ELF-1 (cell line): ENCODE measurements at places on chromosomes 5 and 9.
A peak's percentile ranks its signal among the peaks of the same experiment; 100 is the strongest.

DNA sequence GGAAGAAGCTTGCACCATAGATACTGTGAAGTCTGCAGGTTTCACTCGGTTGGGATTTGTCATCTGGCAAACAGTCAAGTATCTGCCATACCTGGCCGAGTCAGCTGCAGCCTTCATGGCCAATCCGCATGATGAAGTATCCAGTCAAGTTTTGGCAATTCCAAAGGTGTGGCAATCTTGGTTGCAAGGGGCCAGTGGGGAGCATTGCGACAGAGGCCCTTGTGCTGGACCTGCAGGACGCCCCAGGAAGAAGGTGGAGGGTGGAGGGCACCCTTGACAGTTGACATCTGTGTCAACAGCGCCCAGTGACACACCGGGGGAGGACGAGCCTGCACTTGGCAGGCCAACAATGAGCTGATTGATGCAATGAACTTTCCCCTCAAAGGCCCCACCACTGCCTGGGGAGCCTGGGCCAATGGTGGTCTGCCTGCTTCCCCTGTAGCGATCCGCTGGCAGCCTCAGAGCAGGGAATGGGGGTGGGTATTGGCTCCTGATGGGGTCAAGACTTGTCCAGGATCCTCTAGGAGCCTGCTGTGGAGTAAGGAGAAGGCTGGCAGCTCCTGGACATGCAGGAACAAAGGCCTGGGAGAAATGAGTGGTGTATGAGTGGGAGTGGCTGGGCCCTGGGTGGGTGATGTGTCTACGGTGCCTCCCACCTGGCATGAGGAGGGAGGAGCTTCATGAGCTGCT, 122.8 kb upstream of the PITX1 start:
- DNase-seq = no peak

DNA sequence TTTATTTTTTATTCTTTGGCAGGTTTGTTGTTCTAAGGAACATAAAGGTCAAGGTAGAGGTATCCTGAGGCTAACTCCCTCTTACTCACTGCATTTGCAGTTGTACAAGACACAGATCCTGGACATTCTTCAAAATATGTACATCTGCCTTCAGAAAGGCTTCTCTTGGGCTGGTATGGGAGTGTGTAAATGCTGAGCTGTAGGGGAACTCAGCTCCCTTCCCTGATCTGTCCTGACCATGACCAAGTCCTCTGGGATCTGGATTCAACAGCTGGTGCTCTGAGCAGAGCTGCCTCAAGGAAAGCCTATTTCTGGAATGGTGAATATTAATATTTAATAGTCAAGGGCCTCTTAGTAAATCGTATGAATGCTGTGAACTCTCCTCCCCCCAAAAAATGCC, 117.4 kb downstream of the PRKACG start:
- no peak for DNase-seq

DNA sequence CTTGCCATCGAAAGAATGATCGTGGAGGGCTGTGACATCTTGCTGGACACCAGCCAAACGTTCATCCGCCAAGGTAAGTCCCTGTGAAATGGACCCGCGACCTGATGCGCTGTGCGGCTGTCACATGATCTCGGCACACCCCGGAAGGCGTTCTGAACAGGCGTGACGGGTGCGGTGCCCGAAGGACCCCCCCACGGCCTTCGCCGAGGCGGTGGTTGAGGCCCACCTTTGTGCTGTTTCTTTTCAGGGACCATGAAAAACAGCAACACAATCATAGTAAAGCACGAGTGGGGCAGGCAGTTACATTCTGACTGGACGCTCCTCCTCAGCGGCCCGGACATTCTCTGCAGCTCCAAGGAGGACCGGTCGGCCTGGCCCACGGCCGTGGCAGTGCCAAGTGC, 126.7 kb downstream of the RASGRF2 start:
- DNase-seq = no peak

- DNase-seq = peak; percentile 80
Measured at GRCh38 chr5:1930880-1931603, 48.3 kb upstream of the IRX4 start.

- no peak for DNase-seq
Measured at GRCh38 chr5:55973296-55973695, 21.5 kb downstream of the IL6ST start.
